ENCODE measurements at places on chromosomes 4 and X.

DNA sequence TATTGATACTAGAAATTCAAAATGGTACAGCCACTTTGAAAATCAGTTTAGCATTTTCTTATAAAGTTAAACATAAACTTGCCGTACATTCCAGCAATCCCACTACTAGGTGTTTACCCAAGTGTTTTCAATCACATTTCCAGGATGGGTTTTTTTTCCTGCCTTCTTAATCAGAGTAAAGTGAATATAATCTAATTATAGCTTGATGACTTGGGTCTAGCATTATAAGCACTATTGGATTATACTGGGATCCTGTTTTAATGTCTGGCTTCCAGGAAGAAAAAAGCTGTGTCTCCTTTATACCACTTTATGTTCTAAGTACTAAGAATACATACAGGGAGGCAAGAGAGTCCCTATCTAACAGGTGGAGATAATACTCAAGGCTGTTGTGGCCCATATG lies 103.3 kb upstream of the KLHL13 start:
- DNase-seq: no peak

DNA sequence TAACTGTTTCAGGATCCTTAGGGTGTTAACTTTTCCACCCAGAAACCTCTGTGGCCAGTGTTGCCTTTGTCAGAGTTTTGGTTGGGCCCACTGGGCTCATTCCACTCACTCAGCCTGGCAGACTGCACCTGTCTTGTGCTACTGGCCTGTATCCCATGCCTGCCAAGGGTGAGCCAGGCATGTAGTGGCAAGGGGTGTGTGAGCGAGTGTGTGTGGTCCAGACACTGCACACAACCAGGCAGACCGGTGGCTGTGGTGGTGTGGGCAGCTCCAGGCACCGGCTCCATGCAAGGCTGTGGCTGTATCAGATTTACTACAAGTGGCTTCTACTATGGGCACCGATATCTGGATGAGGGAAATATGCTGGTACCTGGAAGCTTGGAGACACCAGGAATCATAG lies 394.6 kb upstream of the DMD start:
- DNase-seq: no peak

- DNase-seq: peak; percentile 38
These were observed 650.8 kb upstream of the DIPK2B start for GRCh38 chrX:45851434-45851991.

GRCh38 chrX:43481576-43481975 lies 174.5 kb upstream of the MAOA start:
- no peak for DNase-seq

DNA sequence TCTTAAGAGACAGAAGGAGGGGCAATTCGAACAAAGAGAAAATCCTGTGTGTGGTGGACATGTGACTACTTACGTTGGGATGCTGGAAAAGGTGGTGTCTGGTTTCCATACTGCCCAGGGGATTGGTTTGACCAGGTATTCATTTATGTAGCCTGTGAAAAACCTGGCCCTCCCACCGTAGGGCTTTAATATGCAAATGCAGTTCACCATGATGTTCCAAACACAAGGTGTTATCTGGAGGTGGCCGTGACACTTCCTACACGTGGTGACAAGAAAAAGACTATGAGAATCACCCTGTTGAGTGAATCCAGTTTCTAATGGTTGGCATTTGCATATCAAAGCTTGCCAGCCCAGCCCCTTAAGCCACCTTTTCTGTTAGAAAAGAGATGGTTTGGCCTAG lies 27.9 kb downstream of the UGT2B4 start:
- DNase-seq: no peak

GRCh38 chrX:18534949-18535348 lies 109.5 kb downstream of the CDKL5 start:
- no peak for DNase-seq

DNA sequence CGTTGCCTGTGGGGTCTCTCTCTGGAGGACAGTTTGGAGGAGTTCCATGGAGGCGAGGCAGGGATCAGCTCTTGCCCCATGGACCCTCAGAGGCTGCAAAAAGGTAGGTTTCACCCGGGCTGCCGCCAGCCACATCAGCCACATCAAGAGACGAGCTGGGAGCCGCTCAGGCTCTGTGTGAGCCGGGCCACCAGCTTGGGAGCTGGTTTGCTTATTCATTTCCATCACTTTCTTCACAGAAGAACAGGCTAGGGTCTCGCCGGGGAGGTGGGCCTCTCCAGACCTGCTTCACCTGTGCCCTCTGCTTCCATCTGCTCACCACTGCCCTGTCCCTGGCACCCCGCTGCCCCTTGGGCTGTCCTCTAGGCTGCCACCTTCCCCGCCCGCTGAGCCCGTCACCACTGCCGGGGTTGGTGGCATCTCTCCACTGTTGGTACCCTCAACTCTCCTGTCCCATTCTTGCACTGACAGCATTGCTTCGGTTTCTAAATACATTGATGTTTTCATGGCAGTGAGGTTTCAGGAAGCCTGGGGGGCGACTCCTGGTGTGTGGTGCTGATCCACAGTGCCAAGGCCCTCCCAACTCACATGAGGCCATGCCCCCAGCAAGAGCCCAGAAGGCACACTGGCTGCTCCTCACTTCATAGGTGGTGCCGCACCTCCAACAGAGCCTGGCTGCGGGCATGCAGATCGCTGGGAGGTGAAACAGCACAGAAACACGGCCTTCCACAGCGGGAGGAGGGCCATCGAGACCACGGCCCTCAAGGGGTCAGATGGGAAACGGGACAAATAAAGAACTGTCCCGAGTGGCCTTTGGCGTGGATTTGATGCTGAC lies 4.5 kb upstream of the TREX2 start:
- no peak for DNase-seq

DNA sequence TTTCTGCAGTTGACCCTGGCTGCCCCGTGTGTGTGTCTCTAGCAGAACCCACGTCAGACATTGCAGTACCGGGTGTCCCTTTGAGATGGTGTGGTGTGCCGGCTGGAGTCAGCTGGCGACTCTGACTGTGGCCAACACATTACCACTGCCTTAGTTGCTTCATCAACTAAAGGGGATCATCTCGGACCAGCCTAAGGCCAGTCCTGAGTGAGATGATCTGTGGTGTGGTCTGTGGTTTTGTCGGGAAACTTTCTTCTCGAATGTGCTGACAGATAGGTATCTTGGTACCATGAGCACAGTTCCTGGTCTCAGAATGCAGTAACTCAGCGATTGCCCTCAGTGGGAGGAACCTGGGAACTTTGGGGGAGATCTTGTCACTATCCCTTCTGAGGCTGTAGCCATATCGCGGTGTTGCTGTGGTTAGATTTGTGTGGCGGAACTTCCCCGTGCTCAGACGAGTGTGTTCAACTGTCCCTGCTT lies 15.8 kb downstream of the TBC1D14 start:
- DNase-seq: no peak

DNA sequence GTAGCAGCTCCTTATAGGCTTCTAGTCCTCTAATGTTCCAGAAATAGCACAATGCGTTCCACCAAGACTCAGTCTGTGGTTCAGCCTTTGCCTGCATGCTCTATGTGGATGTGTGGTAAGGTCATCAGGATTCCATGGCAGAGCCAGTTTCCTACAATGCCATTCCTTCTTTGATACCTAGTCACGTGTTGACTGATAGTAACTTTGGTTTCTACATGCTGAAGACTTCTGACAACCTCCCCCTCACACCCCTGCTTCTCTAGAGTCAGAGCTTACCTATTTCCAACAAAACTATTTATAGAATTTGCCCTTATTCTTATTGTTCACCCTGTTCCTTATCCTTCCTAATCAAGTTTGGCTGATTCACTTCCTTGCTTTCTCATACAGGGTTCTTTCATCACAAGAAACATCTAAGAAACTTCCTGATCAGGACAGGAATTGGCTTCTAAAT lies 81.1 kb downstream of the CT47B1 start:
- no peak for DNase-seq

GRCh38 chr4:65392488-65392887 lies 277.8 kb downstream of the EPHA5 start:
- DNase-seq: no peak

GRCh38 chrX:99719140-99719539 lies 690.9 kb downstream of the PCDH19 start:
- DNase-seq: no peak

- no peak for DNase-seq
These were observed 33.6 kb upstream of the TAPT1 start for GRCh38 chr4:16259889-16260246.

DNA sequence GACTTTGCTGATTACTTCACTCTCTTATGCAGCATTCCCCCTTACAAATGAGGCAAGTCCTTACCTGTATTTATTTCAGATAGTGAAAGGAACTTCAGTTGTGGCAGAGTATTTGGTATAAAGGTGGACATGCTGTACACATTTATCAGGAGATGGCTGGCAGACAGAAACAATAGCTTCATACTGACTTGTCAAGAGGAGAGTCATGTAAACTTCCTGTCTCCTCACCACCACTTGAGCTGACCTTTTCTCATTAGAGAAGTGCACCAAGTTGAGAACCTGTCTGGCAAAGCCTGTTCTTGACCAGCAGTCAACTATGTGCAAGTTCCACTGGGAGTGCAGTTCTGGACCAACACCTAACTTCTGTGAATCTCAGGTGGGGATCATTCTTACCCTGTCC lies 80.8 kb downstream of the LARP1B start:
- no peak for DNase-seq

DNA sequence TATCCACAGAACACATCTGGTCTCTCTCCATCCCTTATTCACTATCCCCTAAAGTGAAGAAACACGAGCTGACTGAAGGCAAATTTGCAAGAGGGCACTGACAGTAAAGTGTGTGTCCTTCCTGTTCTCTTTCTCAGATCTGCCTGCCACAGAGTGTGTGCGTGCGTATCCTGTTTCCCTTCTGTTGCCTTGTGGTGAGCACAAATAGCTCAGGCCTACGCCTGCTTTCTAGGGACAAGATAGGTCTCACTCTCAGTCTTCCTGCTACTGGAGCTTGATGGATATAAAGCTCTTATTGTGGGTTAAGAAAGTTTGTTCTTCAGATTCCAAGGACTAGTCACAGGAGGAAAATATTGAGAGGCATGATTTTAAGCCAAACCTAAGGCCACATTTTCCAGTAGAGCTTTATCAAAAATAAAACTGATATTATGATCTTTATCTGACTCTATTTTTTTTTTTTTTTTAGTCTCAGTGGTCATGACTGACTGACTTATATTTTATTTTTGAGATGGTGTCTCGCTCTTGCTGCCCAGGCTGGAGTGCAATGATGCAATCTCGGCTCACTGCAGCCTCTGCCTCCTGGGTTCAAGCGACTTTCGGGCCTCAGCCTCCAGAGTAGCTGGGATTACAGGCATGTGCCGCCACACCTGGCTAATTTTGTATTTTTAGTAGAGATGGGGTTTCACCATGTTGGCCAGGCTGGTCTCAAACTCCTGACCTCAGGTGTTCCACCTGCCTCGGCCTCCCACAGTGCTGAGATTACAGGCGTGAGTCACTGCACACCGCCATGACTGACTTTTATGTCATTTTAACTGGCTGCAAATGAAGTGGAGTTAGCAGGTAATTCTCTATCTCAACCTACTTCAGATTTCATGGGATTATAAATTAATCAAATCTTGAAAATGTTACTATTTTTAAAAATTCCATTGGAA lies 140.3 kb upstream of the SH3RF1 start:
- no peak for DNase-seq

DNA sequence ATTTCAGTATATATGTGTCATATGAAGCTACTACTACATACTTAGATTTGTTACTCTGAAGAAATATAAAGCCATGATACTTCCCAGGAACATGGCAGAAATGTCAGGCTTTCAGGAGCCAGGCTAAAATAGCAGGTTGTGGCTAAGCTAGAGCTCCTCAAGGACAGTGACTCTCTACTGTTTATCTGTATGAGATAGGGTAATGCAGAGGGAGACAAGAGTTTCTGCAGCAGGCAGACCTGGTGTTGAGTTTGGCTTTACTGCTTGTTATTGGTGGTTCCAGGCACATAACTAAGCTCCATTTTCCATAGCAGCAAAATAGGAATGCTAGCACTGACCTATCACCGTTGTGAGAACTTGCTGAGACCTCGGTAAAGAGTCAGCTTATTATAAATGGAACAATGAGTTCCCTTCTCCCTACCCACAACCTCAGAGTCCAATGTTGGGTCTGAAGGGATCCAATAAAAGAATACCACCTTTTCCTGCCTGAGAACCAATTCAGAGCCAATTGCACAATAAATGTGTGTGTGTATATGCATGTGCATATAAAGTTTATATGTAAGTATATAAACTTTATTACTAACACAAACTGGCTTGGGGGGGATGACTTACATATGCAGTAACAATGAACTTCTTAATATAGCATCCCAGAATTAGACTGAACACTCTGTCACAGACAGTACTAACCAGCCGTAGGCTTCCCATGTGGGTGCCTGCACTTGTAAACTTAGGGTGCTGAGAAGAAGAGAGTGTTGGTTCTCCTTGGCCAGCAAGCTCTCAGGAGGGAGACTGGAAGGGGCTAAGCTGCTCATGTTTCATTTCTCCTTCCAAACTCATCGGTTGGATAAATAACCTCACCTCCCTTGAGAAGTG lies 51.9 kb upstream of the PAQR3 start:
- no peak for DNase-seq

- DNase-seq: no peak
These were observed 275.6 kb upstream of the HS3ST1 start for GRCh38 chr4:11704186-11704830.

- no peak for DNase-seq
These were observed 4.8 kb downstream of the C4orf54 start for GRCh38 chr4:99652596-99653436.

GRCh38 chr4:176799653-176800052 lies 6.9 kb upstream of the VEGFC start:
- DNase-seq: no peak

GRCh38 chr4:140256335-140256734 lies 102.4 kb upstream of the MAML3 start:
- no peak for DNase-seq

DNA sequence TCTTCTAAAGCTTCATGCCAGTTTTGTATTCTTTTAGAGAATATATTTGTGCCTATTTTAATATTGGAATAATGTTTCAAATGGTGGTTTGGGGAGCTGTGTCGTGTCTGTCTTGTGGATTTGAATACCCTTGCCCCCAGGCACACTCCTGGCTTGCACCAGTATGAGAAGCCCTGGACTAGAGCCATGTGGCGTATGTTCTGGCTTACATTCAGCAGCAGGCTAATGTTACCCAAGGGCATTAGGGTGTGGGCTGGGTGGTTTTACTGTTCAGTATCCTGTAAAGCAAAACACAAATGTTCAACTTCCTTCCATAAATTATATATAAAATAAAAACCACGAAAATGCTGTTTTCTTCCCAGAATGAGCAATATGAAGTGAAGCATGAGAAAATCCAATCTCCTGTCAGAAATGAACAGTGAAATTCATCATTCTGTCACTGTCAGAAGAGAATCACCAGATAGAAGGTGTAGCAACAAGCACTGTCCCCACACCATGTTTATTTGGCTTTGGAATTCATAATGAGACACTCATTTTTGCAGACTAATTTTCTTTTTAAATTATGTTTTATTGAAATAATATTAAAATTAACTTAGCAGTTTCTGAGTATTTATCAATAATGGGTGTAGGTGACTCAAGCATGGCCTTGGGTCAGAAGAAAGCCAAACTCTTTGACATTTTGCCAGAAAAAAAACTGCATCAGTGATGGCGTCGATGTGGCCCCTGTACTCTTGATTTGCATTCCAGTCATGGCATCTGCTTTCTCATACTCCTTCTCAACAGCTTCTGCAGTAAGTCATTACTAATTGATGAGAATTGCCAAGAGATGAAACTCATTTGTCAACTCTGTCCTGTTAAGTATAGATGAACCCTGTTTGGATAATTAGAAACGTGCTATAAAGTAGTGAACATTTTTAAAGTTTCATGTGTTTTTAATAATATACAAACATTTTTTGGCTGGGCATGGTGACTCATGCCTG lies 43.8 kb downstream of the WWC2 start:
- DNase-seq: no peak

GRCh38 chr4:1402516-1403091 lies 3.6 kb downstream of the NKX1-1 start:
- DNase-seq: no peak
